ENCODE measurements at places on chromosomes 7 and 10. TPM values are rescaled to one million over a fixed set of nuclear protein-coding genes. Genes with fewer than 3 reads are reported as not detected.

The C10orf62 gene
- total RNA-seq, result not detected

- no peaks in the 10 kb centered on the region for H3K27me3 ChIP-seq
- H3K27ac ChIP-seq, result no peak overlapping the region
- no peak overlapping the region for H3K4me3 ChIP-seq
Measured at GRCh38 chr7:102925976-102926782, 13.4 kb downstream of the LRRC17 start.

The GPR146 gene
- 12.1 TPM for total RNA-seq

The KRIT1 gene
- 26.9 TPM for total RNA-seq

The NEUROG3 gene
- not detected for total RNA-seq

GRCh38 chr10:22736134-22736533, 21.8 kb upstream of the PIP4K2A start:
- H3K4me1 ChIP-seq, result no peaks in the 10 kb centered on the region
- no peaks in the 10 kb centered on the region for H3K36me3 ChIP-seq
- no peak for DNase-seq
- H3K27ac ChIP-seq, result no peak overlapping the region
- H3K4me3 ChIP-seq, result no peak overlapping the region

GRCh38 chr7:120735791-120736190, 122.2 kb downstream of the TSPAN12 start:
- no peak overlapping the region for H3K27ac ChIP-seq
- no peak for DNase-seq
- no peaks in the 10 kb centered on the region for H3K4me1 ChIP-seq
- no peaks in the 10 kb centered on the region for H3K36me3 ChIP-seq
- H3K4me3 ChIP-seq, result no peak overlapping the region

- no peaks in the 10 kb centered on the region for H3K36me3 ChIP-seq
- no peak overlapping the region for H3K27ac ChIP-seq
- DNase-seq, result no peak
Measured at GRCh38 chr7:84847038-84847437, 339.8 kb downstream of the SEMA3D start.

The MEST gene
- 3.0 TPM for total RNA-seq
